ENCODE measurements at places on chromosomes 7 and 10. TPM values are rescaled to one million over a fixed set of nuclear protein-coding genes. Genes with fewer than 3 reads are reported as not detected.
A peak's percentile ranks its signal among the peaks of the same experiment; 100 is the strongest.

GRCh38 chr7:74141705-74142104 is 32.5 kb upstream of the EIF4H start:
- H3K27me3 ChIP-seq = no peaks in the 10 kb centered on the region
- H3K27ac ChIP-seq = no peak overlapping the region
- H3K4me3 ChIP-seq = no peak overlapping the region
- peaks cover 4% of the 10 kb centered on the region for H3K4me1 ChIP-seq

PDCD11 gene
- total RNA-seq = 26.9 TPM

CTAGE4 gene
- 3.8 TPM for total RNA-seq

GRCh38 chr10:79459243-79459642 is 13.8 kb upstream of the ZCCHC24 start:
- no peaks in the 10 kb centered on the region for H3K4me1 ChIP-seq
- no peaks in the 10 kb centered on the region for H3K36me3 ChIP-seq
- no peak for DNase-seq
- no peak overlapping the region for H3K4me3 ChIP-seq
- no peak overlapping the region for H3K27ac ChIP-seq

- peaks cover 6% of the 10 kb centered on the region for H3K27me3 ChIP-seq
- no peak overlapping the region for H3K27ac ChIP-seq
- DNase-seq = no peak
- H3K4me3 ChIP-seq = no peak overlapping the region
- no peaks in the 10 kb centered on the region for H3K4me1 ChIP-seq
Measured at GRCh38 chr7:26443751-26444150, 152.1 kb downstream of the SNX10 start.

PDZD7 gene
- 3.5 TPM for total RNA-seq

EFCAB10 gene
- 0.86 TPM for total RNA-seq

LMTK2 gene
- total RNA-seq = 28.9 TPM

DNA sequence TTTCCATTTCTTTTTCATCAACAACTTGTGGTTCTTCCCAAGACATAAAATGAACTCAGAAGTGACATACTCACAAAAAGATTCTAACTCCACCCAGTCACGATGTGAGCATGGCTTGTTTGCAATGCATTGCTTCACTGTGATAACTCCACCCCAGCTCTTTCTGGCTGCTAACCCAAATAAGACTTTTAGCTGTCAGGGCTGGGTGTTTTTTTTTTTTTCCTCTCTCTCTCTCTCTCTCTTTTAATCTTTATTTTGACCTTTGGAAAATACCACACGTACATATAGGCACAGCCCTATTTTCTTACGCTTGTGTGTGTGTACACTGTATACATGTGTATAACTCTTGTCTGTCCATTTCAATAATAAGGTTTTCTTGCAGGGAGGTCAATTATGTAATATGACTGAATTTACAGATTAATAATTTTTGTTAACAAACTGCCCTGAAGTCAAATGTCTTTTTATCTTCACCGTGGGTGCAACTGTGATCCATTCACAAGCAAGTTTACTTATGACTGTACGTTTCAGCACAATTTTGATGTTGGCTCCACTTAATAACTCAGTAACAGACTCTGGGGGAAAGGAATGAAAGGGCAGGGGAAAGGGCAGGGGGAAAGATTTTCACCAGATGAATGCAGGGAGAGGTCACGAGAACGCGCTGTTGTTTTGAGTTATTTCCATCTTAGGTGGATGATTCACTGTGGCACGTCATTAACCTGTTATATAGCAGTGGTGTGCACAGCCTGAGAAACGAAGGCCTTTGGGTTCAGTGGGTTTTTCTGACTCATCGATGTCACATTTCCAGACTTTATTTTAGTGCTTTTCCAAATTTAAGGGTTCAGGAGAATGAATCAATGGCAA is 49.1 kb downstream of the APBB1IP start:
- peak overlapping the region; percentile 82 for H3K4me3 ChIP-seq
- H3K36me3 ChIP-seq = peaks cover 19% of the 10 kb centered on the region
- DNase-seq = peak; percentile 70
- H3K27me3 ChIP-seq = no peaks in the 10 kb centered on the region
- H3K4me1 ChIP-seq = peaks cover 70% of the 10 kb centered on the region

ABCC2 gene
- total RNA-seq = 3.6 TPM

DNA sequence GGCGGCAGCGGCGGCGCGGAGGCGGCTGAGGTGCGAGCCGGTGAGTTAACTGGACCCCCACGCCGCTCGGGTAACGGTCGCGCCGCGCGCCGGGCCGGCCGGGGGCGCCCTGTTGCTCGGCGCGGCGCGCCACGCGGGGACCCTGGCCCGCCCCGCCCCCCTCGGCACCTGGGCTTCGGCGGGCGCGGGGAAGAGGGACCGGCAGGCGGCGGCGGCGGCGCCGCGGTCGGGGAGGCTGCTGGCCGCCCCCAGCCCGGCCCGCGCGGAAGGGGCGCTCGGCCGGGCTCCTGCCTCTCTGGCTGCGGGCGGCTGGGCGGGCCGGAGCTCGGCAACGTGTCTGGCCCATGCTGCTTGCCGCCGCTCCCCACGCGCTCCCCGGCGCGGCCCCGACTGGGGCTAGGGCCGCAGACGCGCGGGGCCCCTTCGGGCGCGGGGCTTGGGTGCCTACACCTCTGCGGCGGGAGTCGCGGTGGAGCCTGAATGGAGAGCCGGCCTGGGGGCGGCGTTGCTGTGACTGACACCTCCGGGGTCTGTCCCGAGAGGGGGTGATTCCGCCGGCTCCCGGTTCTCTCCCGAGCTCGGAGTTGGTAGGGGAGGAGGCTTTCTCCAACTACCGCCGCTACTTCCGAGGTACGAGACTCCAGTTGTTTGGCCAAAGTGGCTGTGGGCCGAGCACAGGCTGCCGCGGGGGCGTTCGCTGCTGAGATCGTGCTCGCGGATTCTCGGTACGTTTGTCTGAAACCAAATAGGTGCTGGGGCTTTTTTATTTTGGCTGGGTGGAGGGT is 494 bp downstream of the PALS2 start:
- peak overlapping the region; percentile 82 for H3K4me3 ChIP-seq
- H3K27me3 ChIP-seq = peaks cover 13% of the 10 kb centered on the region
- peak overlapping the region; percentile 1 for H3K27ac ChIP-seq

GRCh38 chr7:22718200-22718711 is 8.7 kb upstream of the IL6 start:
- peaks cover 5% of the 10 kb centered on the region for H3K27me3 ChIP-seq
- H3K27ac ChIP-seq = no peak overlapping the region
- no peak overlapping the region for H3K4me3 ChIP-seq
- no peak for DNase-seq
- no peaks in the 10 kb centered on the region for H3K36me3 ChIP-seq
- H3K4me1 ChIP-seq = no peaks in the 10 kb centered on the region

DNA sequence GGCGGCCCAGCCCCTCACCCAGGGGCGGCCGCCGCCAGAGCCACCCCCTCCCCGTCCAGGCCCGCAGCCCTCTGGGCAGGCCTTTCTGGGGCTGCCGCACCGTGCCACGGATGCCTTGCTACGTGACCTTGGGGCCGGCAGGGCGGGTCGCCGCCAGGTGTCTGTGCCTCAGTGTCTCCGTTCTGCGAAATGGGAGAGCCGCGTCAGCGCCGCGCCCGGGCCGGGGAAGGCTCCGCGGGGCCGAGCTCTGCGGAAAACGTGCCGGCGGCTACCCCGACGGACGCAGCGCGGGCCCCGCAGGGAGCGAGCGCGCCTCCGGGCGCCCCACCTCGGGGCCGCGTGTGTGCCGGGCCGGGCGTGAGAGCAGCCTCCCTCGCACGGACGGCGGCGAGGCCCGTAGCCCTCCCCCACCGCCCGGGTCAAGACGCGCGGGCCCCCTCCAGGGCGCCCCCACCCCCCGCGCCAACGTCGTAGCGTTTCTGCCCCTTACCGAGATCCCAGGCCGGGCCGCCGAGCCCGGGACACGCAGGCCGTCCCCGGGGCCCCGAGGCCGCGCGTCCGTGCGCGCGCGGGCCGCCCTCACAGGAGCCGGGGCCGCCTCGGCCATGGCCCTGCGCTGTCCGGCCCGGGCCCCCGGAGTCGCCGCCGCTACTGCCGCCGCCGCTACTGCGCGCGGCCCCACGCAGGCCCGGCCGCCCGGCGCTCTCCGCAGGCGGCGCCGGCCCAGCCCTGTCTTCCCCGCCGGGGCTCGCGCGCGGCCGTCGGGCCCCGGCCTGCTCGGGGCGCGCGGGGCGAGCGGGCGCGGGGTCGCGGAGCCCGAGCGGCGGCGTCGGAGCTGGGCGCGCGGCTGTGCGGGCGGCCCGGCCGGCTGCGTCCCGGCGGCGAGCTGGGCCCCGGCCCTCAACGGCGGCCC is 1.1 kb downstream of the ZNF777 start:
- no peak overlapping the region for H3K4me3 ChIP-seq
- peaks cover 9% of the 10 kb centered on the region for H3K27me3 ChIP-seq
- H3K4me1 ChIP-seq = peaks cover 19% of the 10 kb centered on the region
- no peak overlapping the region for H3K27ac ChIP-seq

- H3K27ac ChIP-seq = no peak overlapping the region
- H3K27me3 ChIP-seq = peaks cover 2% of the 10 kb centered on the region
- no peak overlapping the region for H3K4me3 ChIP-seq
- DNase-seq = no peak
- no peaks in the 10 kb centered on the region for H3K36me3 ChIP-seq
- H3K4me1 ChIP-seq = no peaks in the 10 kb centered on the region
Measured at GRCh38 chr7:32470871-32471270, 19.3 kb downstream of the LSM5 start.

GRCh38 chr7:36545291-36545690 is 155.6 kb downstream of the ANLN start:
- H3K27me3 ChIP-seq = no peaks in the 10 kb centered on the region
- H3K27ac ChIP-seq = no peak overlapping the region
- no peaks in the 10 kb centered on the region for H3K36me3 ChIP-seq
- no peak for DNase-seq
- H3K4me1 ChIP-seq = no peaks in the 10 kb centered on the region

POP7 gene
- total RNA-seq = 11.3 TPM

DNA sequence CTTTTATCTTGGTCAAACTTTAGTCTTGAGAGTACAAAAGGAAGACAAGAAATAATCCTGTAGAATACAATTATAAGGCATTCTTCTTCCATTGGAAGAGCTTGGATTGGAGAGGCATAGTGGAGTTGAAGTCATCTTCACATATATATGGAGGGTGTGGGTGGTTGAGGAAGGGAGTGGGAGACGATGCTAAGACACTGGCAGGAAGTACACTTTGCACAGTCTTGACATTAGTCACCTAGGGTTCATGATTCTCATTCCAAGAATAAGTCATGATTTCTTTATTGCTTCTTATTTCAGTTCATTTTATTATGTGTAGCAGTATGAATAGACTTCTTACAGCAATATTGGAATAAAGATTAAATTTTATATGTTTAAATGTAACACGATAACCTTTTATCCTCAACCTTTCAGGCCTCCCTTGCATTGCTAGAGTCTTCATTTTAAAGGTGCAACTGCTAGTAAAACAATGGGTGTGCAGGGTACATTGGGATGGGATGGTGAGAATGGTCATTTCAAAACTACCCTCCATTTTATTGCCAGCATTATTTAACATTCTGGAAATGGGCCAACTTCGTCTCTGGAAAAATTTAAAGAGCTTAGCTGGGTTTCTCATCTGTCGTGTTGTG is 12.3 kb upstream of the SLC26A3 start:
- no peak overlapping the region for H3K27ac ChIP-seq
- DNase-seq = peak; percentile 62

DNA sequence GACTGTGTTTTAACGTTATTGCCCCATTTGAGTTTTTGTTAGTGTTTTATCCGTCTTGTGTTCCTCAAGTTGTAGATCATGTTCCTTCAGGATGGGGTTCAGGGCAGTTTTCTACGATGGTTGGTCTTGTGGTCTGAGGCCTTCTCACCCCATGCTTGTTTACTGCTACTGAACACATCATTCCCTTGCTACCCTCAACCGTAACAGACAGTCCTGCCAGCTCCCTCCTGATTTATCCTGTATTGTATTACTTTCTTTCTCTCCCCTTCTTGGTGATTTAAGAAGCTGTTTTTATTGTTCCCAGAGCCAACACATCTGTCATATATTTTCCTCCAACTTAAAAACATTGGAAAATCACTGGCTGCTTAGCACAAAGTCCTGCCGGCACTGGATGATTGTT is 719.8 kb downstream of the INHBA start:
- DNase-seq = no peak
- no peak overlapping the region for H3K27ac ChIP-seq
- H3K27me3 ChIP-seq = no peaks in the 10 kb centered on the region
- H3K4me1 ChIP-seq = no peaks in the 10 kb centered on the region
- no peaks in the 10 kb centered on the region for H3K36me3 ChIP-seq

DNA sequence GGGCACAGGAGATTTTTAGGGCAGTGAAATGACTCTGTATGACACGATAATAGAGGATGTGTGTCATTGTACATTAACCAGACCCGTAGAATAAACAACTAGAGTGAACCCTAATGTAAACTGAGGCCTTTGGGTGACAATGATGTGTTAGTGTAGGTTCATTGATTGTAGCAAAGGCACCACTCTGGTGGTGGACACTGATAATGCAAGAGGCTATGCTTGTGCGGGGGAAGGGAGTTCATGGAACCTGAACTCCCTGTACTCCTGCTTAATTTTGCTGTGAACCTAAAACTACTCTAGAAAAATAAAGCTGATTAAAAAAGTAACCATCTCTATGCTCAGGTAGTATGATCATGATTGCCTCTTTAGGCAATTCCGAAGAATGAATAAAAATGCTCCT is 96.3 kb upstream of the VIPR2 start:
- no peaks in the 10 kb centered on the region for H3K27me3 ChIP-seq
- no peak overlapping the region for H3K27ac ChIP-seq
- no peaks in the 10 kb centered on the region for H3K4me1 ChIP-seq
- H3K36me3 ChIP-seq = no peaks in the 10 kb centered on the region
- no peak for DNase-seq

DNA sequence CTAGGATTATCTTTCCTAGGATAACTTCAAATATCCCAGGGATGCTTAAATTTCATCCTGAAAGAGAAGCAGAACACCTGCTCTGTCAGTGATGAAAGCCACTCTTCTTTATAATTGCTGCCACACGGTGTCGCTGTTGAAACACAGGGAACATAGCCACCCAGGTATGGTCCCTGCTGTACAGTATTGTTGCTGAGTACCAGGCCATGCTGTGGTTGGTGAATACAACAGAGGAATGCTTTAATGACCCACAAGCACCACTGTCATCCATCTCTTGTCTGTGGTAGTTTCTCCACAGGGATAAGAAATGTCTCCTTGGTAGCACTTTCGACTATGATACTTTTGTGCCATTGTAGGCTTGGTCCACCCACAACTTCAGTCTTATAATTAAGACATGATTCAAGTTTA is 70.6 kb upstream of the STARD3NL start:
- H3K4me1 ChIP-seq = no peaks in the 10 kb centered on the region
- DNase-seq = peak; percentile 40
- peaks cover 9% of the 10 kb centered on the region for H3K27me3 ChIP-seq
- H3K27ac ChIP-seq = no peak overlapping the region
- H3K4me3 ChIP-seq = no peak overlapping the region
